ENCODE measurements at places on chromosomes 4 and X.
A peak's percentile ranks its signal among the peaks of the same experiment; 100 is the strongest.

DNA sequence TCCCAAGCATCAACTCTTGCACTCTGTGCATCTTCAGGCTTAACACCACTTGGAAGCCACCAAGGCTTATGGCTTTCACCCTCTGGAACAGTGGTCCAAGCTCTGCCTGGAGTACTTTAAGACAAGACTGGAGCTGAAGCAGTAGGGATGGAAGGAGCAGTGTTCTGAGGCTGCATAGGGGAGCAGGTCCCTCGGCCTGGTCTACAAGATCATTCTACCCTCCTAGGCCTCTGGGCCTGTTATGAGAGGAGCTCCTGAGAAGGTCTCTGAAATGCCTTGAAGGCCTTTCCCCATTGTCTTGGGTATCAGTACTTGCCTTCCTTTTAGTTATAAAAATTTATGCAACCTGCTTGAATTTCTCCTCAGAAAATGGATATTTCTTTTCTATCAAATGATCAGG, 286.7 kb downstream of the CPXCR1 start:
- no peak for DNase-seq

DNA sequence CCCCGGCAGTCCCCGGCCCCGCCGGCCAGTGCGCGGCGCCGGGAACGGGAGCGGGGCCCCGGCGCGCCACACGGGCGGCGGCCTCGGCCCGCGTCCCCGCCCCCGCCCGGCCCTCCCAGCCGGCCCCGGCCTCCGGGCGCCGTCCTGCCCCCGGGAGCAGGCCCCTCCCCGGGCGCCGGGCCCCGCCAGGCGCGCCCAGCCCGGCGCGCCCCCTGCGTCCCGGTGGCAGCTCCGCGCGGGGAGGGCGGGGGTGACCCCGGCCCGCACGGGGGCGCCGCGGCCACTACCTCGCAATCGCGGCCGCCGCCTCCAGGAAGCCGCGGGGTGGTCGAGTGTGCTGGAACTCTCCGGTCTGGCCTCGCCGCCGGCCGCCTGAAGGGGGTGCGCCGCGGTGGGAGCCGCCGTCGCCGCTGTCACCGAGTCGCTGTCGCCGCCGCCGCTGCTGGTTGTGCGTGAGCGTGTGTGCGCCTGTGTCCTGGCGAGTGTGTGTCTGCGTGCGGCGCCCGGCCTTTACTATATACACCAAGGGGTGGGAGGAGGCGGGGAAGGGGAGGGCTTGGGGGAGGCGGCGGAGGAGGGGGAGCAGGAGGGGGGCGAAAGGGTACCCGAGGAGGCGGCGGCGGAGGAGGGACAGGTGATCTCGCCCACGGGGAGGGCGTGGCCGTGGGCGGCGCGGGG, at the start of gene RAI2:
TSS of gene RAI2 (minus strand) at position 488 of the 678 bp plus-strand sequence. CDS start 59,288 bp downstream, outside the sequence.
- no peak for DNase-seq

DNA sequence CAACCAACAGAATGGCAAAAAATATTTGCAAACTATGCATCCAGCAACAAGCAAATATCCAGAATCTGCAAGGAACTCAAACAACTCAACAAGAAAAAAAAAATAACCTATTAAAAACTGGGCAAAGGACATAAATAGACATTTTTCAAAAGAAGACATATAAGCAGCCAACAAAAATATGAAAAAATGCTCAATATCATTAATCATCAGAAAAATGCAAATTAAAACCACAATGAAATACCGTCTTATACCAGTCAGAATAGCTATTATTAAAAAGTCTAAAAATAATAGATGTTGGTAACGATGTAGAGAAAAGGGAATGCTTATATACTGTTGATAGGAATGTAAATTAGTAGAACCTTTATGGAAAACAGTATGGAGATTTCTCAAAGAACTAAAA, 53.4 kb downstream of the WDR19 start:
- no peak for DNase-seq

DNA sequence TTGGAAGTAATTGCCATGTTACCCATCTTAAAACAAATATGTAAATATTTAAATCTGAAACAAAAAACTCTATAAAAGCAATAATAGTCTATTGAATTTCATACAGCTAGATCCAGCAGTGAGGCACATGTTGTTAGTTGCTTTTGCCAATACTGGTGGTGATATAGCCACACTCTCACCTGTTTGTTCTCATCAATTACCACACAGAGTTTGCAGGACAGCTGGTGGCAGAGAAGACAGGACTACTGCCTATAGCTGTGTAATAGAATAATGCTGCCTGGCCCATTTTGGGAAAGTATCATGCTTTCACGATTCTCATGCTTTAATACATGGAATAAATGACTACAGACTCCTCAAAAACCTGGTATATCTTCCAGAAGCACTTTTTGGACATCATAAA, 3.7 kb upstream of the PRR32 start:
- no peak for DNase-seq

DNA sequence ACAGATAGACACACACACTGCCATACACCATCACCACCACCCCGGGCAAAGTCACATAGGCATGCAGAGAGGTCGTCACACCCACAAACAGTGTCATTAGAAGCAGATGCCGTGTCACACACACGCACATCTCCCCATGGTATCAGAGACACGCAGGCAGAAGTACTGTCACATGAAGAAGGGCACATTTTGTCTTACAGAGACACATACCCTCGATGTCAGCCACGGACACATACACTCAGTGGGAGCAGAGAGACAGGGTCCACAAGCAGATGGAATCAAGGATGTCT, 3.3 kb downstream of the NALF2 start:
- DNase-seq = no peak

GRCh38 chrX:66634272-66634671, 4.6 kb downstream of the EDA2R start:
- DNase-seq = no peak

- no peak for DNase-seq
Observed at GRCh38 chrX:69995362-69996112, 54.2 kb downstream of the AWAT2 start.

GRCh38 chr4:108596344-108596743, 24.0 kb upstream of the RPL34 start:
- DNase-seq = no peak

DNA sequence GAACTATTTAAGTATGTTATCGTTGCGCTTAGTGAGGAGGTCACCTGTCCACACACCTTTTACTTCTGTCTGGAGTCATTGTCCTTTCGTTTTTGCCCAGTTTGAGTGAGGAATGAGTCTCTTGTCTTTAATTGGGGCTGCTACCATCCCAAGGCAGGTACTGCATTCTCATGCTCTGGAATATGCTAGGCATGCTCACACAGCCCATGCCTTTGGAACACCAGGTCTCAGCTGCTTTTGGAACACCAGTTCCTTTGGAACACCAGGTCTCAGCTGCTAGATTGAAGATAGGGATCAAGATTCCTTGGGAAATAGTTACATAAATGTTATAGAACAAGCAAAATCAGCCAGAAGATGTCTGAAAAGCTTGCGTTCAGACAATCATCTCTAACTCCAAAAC, 73.1 kb downstream of the AREG start:
- DNase-seq = no peak

GRCh38 chrX:154436983-154437752, at the start of gene GDI1:
Gene GDI1, plus strand, starts transcription at chrX:154437154. Its CDS starts 101 bp downstream, at chrX:154437255.
- peak; percentile 68 for DNase-seq

DNA sequence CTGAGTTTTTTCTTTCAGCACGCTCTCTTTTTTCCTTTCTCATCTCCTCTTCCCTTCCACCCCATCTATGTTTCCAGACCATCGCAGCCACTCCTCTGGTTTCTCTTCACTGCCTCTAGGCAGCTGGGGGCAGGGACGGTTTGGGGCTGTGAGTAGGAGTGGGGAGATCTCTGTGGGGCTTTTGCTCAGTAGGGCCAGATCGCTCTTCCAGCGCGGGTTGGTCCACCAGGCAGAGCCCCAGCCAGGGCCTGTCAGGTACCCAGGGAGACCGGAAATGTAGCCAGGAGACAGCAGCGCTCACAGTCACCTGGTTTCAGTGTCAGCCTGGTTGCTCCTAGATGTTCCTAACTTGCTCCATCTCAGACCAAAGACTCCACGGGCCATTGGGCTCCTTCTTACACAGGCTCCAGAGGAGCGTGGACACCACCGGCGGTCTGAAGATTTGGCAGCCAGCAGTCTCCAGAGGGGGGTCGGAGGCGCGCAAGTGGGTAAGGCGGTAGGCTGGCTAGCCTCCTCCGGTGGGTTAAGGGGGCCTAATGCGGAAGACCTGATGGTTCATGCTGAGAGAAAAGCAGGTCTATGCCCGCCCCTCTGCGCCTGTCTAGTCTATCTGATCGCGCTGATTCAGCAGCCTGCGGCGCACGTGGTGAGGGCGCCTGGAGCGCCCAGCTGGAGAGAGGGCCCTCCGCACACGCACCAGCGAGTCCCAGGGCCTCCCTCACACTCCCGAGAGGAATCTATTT, 1.8 kb downstream of the FGF5 start:
- no peak for DNase-seq

DNA sequence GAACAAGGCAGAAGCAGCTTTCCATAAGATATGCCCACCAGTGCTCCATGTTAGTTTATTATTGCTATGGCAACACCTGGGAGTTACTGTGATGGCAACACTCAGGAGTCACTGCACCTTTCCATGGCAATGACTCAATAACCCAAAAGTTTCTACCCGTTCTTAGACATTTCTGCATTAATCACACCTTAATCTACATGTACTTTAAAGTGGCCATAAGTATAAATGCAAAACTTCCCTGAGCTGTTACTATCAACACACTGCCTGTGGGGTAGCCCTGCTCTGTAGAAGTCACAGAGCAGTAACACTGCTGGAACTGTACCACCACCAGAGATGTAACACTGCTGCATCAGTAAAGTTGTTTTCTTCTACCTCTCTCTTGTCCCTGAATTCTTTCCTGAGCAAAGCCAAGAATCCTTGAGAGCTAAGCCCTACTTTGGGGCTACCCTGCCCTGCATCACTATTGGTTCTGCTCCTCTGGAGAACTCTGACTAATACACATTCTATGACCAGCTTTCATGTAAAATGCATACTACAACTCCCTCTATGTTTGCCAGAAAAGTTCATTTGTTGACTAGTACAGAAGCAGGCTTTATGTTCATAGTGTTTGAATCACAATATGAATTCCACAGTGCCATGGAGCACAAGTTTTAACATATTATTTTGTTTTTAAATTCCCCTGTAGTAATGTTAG, 43.5 kb upstream of the GPR174 start:
- no peak for DNase-seq

- no peak for DNase-seq
Observed at GRCh38 chr4:42391355-42391664, 6.0 kb upstream of the SHISA3 start.

DNA sequence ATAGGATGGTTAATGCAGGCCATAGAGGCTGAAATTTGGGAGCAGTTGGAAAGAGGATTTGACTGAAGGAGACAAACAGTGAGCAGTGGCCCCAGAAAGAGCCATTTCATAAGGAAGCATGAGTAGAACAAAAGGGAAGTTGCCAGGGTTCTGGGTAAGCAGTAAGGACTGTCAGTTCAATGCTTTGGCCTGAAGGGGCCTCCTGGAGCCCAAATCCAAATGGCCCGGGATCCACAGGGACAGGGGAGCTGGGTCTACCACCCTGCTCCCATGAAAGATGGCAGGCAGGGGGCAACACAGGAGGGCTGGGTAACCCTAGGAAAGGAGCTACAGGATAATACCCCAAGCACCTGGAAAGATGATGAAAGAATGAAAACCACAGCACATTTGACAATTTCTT, 4.1 kb upstream of the INTS6L start:
- DNase-seq = no peak

- DNase-seq = no peak
Observed at GRCh38 chrX:82734140-82734539, 774.0 kb upstream of the POU3F4 start.

- no peak for DNase-seq
Observed at GRCh38 chr4:123994917-123995316, 598.3 kb downstream of the SPRY1 start.

All from CD4-positive, alpha-beta memory T cell (primary cell).